ENCODE measurements at places on chromosomes 11 and 22.

DNA sequence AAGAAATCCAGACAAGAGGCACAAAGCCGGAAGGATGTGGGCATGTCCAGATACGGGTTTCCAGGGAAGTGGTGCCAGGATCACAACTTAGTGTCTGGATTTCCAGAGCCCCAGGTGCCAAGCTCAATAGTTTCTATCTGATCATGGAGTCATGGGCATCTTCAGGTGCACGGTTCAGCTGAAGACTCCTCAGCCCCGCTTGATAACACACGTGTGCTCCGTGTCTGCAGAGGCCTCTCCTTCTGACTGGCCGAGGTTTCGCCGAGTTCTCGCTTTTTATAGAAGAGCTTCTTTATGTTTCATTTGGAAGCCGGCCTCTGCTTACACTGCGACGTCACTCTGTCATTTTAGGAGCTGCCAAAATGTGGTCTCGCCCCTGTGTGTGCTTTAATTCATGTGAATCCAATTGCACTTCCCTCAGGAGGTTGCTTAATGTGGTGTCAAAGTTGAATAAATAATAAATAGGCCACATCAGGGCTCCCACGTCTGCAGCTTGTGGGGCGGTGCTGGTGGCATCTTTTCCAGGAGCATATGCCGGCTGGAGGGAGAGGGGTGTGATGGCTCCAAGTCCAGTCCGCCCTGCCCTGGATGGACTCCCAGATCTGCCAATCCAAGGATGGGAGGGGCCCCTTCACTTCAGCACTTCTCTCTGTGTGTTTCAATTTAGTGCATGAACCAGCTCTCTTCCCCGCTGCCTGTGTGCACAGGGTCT, 1410.8 kb downstream of the TBC1D22A start:
- DNase-seq: no peak

DNA sequence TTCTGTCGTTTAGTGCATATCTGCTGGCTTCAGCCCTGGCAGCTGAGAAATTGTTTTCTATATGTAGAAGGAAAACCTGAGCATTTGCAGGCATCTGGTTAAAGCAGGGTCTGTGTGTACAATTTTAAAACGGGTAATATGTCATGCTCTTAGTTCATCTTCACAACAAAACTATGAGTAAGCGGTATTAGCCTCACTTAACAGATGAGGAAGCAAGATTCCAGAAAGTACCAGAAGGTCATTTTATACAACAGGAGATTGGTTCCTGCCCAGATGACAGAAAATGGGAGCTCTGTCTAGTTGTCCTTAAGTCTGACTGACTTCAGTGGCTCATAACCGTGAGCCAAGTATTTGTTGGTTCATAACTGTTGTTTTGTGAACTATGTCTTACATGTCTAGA, 1.1 kb downstream of the TIMM10B start:
- DNase-seq: no peak

DNA sequence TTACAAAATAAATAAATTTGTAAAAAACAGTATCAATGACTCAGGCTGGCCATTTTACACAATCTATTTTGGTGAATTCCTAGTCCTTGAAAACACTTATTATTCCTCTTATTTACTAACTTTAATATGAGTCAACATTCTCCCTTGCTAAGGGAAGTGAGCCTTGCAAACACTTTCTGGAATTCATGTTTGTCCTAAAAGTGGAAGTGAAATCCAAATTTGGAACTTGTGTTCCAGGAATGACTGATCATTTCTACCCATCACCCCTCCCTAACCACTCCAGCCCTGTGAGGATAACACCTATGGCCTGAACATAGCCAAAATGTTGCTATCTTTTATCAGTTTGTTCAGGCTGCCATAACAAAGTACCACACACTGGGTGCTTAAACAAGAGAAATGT, 83.1 kb downstream of the OR5AK2 start:
- no peak for DNase-seq

GRCh38 chr11:107265591-107266121, 192.0 kb downstream of the CWF19L2 start:
- no peak for DNase-seq

DNA sequence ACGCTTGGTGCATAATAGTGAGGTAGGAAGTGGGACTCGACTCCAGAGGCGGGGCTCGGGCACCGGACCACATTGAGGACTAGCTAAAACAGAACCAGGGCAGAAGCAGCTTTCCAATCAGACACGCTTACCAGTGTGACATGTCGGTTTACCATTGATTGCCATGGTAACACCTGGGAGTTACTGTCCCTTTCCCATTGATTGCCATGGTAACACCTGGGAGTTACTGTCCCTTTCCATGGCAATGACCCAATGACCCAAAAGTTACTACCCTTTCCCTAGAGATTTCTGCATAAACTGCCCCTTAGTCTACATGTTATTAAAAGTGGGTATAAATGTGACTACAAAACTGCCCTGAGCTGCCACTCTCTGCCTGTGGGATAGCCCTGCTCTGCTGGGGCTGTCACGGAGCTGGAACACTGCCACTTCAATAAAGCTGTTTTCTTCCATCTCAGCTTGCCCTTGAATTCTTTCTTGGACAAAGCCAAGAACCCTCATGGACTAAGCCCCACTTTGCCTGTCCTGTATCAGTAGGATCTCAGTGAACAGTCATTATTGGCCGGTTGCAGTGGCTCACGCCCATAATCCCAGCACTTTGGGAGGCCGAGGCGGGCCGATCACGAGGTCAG, 77.4 kb upstream of the CRYBB3 start:
- DNase-seq: no peak

GRCh38 chr11:2263724-2264360, 6.5 kb downstream of the ASCL2 start:
- DNase-seq: no peak

- no peak for DNase-seq
Measured at GRCh38 chr11:120333801-120334200, 2.4 kb upstream of the ARHGEF12 start.

- DNase-seq: no peak
Measured at GRCh38 chr11:47355283-47356128, 3.0 kb upstream of the MYBPC3 start.

DNA sequence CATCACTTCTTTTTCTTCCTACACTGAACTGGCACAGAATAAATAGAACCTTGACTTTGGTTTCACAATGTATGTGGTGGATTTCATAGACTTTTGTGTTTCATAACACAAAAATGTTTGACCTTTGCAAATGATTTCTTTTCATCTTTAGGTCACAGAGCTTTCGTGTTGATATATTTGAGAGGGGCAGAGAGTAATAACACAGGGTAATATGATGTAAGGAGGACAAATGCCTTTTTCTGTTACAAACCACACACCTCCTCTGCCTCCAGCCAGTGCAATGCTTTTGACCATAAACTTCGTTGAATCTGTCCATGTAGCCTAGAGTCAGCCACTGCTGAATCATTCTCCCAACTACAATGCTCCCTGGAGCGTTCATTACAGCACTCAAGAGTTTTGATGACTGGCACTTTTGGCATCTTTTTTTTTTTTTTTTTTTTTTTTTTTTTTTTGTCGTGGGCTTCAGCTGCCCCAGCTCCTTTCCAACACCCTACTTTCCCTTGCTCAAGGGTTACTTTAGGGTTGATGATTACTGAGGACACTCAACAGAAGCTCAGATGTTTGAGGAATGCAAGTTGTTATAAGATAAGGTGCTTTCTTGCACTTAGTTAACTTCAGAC, 11.4 kb upstream of the CAT start:
- no peak for DNase-seq

- DNase-seq: no peak
Measured at GRCh38 chr11:131579932-131580387, 209.5 kb downstream of the NTM start.

DNA sequence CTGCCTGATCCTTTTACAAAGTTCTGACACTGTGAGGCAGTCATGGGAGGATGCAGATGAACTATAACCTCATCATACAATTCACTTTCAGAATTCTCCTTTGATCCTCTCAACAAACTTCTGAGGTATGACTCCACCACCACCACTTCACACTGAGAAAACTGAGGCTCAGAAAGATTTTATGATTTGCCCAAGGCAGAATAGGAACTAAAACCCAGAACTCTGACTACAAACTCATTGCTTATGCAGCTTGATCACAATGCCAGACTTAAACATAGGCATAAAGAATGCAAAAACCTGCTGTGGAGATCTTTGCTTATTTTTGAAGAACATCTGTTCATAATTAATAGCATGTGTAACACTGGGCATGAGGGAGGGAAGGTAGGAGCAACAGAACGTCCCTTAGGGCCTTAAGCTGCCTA, 20.4 kb downstream of the FAM168A start:
- no peak for DNase-seq

GRCh38 chr11:68934321-68934645, 30.6 kb downstream of the IGHMBP2 start:
- DNase-seq: no peak

DNA sequence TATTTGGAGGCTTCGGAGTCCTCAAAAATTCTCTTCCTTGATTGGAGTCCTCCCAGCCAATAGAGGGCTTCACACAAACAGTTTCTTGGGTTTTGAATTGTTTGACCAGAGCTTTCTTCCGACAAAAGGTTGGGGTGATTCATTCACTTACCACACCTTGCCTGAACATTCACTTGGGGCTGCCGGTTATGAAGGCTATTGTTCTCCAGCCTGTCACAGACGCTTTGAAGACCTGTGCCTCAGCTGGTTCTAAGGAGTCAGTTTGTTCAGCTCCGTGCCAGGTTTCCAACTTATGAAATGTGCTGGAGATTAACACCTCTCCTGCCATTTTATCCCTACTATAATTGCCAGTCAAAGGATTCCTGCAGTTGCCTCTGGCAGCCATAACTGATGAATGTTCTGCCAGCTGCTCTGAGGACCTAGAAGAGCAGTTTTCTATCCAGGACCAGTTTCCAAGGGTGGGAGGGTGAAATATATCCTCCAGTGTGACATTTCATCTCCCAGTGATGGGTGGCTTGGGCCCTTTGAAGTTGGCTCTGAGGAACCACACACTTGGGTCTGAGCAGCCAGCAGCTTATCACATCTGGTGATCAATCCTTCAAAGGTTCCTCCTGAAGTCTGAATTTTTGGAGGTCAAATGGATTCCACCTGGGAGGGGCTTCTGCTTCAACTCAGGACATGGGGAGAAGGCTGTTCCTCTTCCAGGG, 31.4 kb downstream of the LIMK2 start:
- no peak for DNase-seq

DNA sequence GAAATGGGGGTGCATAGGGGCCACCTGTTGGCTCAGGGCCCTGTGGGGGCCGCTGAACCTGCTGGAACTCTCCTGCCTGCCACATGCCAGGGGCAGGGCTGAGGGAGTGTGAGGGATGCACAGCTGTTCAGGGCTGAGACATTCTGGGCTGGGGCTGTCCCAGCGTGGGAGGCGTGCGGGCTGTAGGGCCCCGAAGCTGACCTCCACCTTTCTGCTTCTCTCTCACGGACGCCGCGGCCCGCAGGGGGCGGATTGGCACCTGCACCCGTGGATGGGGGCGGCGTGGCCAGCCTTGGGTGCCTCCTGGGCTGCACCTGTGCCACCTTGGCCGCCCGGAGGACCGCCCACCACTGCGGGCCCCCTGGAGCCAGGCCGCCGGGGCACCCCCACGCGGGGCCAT, 4.1 kb downstream of the CCDC188 start:
- no peak for DNase-seq

DNA sequence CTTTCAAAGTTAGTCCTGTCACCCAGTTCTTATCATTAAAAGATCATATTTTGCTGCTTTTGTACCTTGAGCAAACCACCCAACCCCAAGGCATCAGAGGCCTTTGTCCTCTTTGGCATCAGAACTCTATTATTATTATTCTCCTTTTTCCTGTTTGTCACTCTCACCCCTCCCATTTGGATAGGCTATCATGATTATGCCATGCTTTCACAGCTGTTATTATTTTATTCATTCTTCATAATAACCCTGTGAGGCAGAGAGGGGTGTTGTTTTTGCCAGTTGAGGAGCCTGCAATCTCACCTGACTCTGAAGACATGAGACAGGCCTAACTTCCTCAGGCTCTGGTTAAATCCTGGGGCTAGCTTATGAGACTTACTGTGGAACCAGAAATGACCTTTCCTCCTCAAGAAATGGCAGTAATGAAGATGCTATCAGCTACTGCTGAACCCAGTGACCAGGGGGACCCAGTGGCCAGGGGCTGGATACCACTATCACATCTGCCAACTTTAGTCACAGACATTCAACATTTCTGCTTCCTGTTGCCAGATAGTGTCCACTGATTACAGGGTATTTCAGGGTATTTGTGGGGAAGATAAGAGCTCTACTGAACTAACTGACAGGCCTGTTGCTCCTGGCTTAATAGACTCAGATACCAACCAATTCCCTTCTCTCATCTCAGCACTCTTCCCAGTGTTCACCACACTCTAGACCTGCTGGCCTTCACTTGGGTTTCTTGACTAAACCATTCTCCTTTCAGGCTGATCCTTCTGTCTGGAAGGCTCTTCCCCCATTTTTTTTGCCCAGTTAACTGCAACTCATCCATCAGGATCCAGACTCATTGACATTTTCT, 11.8 kb upstream of the SWAP70 start:
- DNase-seq: no peak

DNA sequence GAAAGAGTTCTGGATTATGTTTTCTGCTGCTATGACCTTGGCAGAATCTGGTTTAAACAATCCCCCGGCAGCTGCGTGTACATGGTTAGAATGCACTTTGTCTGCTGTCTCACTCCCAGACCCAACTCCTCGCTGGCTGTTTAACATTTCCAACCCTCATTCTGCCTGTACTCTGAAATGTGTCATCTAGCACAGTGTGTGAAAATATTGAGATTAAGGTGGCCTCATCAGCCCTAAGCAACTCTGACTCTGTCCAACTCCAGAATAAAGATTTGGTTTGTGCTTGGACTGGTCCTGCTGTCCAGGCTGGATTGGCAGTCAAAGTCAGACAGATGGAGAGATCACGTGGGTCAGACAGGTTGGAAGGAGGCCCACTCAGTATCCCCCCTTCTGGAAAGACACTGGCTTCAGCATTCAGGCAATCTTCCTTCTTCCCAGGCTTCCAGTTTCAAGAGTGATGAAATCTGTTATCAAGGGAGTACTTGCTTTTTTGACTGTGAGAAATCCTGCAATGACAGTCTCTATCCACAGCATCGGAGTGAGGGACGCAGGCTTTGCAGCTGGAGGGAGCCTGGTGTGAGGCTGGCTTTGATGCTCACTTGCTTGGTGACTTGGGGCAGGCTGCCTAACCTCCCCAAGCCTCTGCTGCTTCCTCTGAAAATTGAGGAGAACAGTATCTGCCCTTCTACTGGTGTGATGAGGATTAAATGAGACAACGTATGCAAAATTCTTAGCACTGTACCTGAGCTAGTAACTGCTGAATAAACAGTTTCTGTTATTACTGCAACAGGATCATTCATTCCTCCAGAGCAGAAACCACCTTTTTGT, 29.8 kb downstream of the ABTB2 start:
- DNase-seq: no peak

DNA sequence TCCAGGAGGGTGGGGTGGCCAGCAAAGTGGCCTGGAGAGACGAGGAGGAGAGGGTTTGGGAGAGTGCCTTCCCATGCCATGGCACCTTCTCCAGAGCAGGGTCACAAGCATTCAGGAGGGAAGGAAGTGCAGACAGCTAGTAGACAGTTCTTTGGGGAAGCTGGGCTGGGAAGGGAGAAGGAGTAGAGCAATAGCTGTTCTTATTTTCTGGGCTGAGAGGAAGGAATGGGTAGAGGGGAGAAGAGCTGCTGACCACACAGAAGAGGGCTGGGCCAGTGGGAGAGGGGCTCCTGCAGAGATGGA, 14.8 kb upstream of the PICK1 start:
- no peak for DNase-seq

- DNase-seq: no peak
Measured at GRCh38 chr22:28909375-28909774, 26.0 kb downstream of the ZNRF3 start.

GRCh38 chr11:75352588-75353206, 1.2 kb upstream of the ARRB1 start:
- DNase-seq: no peak
